ENCODE measurements at places on chromosomes 11 and 22.

DNA sequence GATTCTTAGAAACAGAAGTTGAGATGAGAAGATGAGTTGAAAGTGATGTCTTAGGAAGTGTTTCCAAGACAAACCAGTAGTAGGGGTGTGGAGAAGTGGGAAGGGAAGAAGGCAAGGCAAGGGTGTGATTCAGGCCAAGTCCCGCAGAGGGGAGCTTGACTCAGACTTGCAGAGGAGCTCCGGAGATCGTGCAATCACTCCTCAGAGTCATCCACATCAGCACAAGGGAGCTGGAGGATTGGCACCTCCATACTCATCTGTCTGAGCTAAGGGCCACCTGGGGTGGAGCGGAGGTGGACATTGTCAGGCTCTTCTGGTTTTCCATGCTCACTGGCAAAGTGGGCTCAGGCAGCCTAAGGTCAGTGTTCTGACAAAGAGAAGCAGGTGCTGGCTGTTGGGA is 44.4 kb downstream of the CHRDL2 start:
- no peak for DNase-seq

DNA sequence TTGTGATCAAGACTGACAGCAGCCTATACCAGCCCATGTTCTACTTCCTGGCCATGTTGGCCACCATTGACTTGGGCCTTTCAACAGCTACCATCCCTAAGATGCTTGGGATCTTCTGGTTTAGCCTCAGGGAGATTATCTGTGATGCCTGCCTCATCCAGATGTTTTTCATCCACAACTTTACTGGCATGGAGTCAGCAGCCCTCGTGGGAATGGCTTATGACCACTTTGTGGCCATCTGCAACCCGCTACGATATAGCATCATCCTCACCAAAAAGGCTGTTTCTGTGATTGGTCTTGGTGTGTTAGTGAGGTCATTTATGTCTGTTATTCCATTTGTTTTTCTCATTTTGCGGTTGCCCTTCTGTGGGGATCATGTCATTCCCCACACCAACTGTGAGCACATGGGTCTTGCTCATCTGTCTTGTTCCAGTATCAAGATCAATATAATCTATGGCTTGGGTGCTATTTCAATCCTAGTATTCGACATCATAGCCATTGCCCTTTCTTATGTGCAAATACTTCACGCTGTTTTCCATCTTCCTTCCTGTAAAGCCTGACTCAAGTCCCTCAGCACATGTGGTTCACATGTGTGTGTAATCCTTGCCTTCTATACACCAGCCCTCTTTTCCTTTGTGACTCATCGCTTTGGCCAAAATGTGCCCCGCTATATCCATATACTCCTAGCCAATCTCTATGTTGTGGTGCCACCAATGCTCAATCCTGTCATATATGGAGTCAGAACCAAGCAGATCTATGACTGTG is 23.6 kb downstream of the OR52E1 start:
- DNase-seq: no peak

GRCh38 chr22:47274196-47274595 is 511.7 kb downstream of the TBC1D22A start:
- no peak for DNase-seq

GRCh38 chr11:117911694-117912093 is 17.5 kb downstream of the TMPRSS13 start:
- DNase-seq: peak; percentile 30

DNA sequence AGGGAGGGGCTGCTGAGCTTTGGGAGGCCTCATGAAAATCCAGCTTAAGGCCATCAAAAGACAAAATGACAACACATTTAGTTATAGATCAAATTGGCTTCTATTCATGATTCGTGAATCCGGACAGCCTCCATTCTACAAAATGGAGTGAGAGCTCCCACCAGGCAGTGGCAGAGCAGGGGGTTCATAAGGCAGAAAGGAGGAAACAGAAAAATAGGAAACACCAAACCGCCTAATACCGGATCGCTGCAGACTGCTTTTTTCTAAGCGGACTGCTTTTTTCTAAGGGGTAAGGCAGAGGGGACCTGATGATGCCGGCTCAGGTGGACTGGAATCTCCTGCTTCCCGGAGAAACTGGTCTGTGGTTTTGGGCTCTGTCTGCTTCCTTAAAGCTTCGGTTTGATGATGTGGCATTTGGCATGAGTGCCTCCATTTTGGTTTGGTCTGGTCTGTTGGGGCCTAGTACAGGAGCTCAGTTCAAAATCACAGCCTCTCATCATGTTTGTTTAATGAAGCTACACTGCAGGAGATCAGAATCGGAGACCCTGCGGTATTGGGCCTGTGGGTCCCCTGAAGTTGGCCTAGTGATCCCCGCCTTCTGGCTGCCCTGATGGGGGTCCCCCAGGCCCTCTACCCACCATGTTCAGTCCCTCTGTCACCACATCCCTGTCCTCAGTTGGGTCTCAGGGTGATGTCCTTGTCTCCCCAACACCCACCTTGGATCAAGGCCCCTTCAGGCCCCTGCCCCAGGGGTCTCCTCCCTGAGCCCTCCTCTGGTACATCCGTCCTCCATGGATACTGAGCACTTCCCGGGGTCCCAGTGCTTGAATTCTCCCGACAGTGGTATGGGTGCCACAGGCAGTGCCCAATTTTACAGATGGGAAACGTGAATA is 1.2 kb downstream of the ALDH3B1 start:
- DNase-seq: no peak

DNA sequence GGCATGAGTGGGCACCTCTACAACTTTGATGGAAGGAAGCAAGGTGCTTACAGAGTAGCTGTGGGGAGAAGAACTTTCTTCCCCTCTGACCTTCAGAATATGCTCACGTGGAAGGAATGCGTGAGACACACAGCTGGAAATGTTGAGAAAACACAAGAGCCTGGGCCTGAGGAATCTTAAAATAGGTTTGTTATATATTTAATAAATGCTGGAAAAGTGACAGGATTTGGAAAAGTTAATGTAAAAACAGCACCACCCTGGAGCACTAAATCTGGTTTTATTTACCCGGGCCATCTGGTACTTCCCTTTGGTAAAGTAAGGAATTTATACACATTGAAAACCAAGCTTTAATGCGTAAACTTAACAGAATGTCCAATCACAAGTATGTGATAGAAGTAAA is 14.0 kb upstream of the AMPD3 start:
- no peak for DNase-seq

DNA sequence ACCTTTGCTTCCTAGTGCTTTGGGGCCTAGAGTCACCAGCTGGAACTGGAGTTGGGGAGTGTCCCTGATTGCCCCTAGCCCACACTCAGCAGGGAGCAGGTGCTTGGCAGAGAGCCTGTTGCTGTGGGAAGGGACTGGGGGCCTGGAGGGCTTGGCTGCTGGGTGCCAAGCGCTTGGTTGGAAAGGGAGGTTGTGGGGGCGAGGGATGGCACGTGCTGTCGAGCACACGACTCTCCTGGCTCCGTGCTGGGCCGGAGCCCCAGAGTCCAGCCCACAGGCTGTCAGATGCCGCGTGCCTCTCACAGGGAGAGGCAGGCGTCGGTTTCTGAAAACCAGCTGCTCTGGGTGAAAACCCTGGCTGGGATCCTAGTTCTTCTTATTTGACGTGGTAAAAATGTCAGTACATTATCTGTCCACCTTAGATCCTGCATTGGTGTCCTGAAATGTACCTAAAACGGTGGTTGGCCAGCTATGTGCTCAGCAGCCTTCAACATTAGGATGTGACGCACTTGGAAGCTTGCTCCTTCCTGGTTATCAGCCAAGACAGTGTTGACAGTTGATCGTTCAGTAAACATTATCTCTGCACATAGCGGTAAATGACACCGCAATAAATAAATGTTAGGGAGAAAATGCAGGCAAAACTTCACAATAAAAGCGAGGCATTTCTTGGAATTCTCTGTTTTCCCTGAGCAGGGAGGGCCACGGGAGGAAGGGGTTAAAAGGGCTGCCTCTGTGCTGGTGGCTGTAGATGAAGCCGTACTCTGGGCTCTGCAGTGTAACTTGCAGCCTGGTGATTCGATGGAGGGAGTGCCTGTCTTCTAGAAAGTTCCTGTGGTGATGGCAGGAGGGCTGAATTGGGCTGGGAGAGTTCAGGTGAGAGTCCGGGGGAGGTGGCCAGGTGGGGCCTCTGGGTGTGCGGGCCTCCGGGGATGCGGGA is 29.2 kb downstream of the GRAMD4 start:
- no peak for DNase-seq

GRCh38 chr22:46067159-46068111 is 82.9 kb upstream of the PPARA start:
- DNase-seq: no peak

DNA sequence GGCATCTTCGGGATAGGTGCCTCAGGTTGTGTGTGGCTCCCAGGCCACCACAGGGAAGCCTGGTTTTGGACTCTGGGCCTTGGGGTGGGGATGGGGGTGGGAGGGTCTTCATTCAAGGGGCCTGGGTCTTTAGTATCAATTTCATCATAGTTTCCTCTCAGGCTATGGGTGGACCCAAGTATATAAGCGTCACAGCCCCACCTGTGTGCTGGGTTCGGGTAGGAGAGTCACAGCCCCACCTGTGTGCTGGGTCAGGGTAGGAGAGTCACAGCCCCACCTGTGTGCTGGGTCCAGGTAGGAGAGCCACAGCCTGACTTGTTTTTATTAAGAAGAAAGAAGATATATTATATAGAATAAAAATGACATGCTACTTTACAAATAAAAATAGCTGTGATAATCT is 422.1 kb downstream of the BRD1 start:
- no peak for DNase-seq

GRCh38 chr11:30172883-30173311 is 57.9 kb upstream of the FSHB start:
- DNase-seq: no peak
